GM04504 (cell line): ENCODE measurements at places on chromosomes 7 and 10.
A peak's percentile ranks its signal among the peaks of the same experiment; 100 is the strongest.

DNA sequence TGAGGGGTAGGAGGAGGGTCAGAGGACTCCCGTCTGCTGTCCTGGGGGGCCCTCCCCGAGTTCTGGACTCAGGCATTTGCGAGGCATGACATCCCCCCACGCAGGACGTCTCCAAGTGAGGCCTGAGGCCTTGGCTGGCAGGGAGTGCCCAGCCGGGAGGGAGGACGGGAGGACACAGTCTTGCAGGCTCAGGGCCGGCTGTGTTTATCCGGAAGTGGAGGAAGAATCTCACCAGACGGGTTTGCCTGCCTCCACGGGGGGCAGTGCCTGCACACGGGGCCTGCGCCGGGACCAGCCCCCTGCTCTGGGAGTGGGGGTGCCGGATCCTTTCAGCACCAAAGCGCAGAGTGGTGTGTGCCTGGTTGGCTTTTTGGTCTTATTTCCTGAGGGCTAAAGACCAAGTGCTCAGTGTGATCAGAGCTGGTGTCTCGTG, 10.9 kb downstream of the PWWP2B start:
- DNase-seq, result no peak

GRCh38 chr7:12549106-12549505, 21.4 kb upstream of the SCIN start:
- DNase-seq, result no peak

GRCh38 chr7:101936611-101937231, 119.3 kb downstream of the CUX1 start:
- DNase-seq, result peak; percentile 36

GRCh38 chr7:23529262-23529859, 2.4 kb downstream of the TRA2A start:
- no peak for DNase-seq

GRCh38 chr7:157446322-157446721, 109.5 kb downstream of the DNAJB6 start:
- DNase-seq, result no peak

DNA sequence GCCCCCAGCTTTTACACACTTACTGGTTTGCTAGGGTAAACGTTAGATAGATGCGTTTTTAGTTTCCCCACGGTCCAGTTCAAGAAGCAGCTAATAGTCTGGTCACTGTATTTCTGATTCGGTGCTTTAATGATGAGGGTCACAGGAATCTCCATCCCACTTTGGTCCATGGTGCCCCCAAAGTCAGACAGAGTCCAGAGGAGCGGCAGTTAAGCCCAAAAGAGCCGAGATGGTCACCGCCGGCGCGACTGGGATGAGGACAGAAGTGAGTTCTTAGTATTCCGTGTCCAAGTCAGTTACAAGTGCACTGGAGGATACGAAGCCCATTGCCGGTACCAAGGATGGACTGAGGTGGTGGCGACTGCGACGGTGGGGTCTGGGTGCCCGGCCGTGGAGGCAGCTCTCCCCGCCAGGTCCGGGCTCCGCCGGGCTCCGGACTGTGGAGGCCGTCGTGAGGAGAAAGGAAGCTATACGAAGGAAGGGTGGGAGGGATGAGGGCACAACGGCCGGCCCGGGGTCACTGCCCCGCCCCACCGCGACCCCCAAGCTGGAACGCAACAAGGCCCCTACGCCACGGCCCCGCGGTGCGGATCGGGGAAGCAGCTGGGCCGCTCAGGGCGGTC, 663 bp downstream of the HERPUD2 start:
- DNase-seq, result no peak

- DNase-seq, result no peak
Observed at GRCh38 chr10:120375666-120376065, 81.4 kb upstream of the PLPP4 start.

DNA sequence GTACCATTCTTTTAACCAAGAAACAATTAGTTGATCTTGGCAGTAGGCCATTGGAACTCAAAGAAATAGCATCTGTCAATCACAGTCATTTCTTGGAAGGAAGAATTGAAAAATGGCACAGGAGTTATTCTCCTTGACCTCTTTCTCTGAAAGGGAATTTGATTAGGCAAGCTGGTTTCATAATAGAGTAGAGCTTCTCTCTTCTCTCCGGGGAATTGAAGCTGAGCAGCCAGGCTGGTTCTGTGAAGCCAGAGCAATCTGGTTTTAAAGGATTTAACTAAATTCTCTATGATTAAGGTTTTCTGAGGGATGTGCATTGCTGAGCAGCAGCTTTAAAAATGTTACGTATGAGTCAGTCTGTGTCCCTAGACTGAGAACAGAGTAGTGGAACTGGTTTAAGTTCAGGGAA, 70.2 kb downstream of the AHCYL2 start:
- DNase-seq, result peak; percentile 49

DNA sequence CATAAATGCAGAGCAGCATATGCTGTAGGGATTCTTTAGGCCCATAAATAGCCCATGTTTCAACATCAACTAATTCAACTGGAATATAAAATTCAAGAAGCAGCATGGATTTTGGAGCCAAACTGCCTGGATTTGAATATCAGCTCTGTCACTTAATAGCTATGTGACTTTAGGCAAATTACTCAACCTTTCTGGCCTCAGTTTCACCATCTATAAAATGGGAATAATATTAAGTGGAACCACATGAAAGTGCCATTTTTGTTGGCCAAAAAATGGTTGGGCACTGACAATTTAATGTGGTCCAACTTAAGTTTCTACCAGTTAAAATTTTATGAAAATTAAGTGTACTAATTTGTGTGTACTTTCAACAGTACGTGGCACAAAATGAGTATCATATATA, 98.1 kb downstream of the GSAP start:
- no peak for DNase-seq

DNA sequence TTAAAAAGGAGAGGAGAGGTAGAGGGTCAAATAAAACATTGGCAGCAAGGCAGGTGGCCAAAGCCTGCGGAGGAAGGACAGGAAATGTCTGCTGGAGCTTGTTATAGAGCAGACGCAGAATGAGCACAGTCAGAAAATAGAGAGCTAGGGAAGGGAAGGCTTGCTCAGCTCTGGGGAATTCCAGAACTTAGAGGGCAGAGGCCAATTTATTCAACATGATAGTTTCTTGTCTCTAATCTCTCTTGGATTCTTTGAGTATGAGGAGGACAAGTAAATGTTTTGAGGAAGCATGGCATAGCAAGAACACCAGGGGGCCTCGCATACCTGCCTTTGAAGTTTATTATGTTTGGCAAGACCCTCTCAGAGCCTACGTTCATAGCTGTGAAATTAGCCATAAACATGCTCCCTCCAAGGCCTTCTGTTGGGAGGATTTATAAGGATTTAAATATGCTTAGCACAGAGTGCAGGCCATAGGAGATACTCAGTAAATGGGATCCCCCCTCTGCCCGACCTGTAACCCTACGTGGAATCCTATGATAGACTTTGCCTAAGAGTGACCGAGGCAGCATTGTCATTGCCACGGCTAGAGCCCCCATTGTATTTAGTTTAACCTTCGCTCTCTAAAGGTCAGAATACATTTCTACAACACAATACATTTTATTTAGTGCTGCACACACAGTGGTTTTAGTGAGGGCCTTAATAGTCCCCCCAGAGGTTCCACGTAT, 293.9 kb downstream of the CCDC3 start:
- peak; percentile 60 for DNase-seq

DNA sequence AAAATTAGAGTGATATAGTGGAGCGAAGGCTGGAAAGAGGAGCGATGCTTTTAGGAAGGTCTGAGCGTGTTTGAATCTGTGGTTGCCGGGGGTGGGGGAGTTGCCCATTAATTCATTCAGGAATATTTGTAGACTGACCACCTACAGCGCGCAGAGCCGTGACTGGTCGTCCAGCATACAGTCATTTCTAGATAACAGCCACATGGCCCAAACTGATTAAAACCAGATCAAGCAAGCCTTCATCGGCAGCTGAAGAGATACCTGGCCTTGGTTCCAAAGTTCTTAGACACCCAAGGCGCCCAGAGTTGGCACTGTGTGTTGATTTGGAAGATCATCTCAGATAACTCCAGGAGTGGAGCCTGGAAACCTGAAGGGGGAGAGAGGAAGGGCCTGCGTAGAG, 1.7 kb downstream of the PROSER2 start:
- no peak for DNase-seq

DNA sequence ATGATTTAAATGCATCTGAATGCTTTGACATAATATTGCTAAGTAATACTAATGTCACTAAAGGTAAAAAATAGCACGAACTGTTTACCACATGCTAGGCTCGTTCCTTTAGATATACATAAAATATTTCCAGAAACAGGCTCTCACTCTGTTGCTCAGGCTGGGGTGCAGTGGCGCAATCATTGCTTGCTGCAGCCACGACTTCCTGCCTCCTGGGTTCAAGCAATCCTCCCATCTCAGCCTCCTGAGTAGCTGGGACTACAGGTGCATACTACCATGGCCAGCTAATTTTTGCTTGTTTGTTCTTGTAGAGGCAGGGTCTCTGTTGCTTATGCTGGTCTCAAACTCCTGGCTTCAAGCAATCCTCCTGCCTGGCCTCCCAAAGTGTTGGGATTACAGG, 183.3 kb downstream of the SGMS1 start:
- no peak for DNase-seq

DNA sequence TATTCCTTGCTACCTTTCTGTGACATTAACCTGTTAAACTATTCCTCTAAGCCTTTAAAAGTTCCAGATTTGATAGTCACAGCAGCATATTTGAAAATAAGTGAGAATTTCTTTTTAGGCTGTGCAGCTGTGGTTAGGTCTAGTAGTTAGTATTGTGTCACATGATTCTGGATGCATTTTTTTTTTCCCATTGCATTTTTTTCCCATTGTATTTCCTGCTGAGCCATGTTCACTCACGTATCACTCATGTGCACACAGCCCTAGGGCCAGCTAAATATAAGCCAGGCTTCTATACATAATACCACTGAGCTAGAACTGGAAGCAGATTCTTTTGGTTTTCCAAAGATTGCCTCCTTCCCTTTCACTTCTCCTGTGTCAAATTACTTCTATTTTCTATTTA, 37.4 kb downstream of the DNAJC9 start:
- peak; percentile 15 for DNase-seq
